ENCODE measurements at places on chromosomes 5 and 9. TPM values are rescaled to one million over a fixed set of nuclear protein-coding genes. Genes with fewer than 3 reads are reported as not detected.
A peak's percentile ranks its signal among the peaks of the same experiment; 100 is the strongest.

CDK7 gene
- 82.4 TPM for total RNA-seq

DNA sequence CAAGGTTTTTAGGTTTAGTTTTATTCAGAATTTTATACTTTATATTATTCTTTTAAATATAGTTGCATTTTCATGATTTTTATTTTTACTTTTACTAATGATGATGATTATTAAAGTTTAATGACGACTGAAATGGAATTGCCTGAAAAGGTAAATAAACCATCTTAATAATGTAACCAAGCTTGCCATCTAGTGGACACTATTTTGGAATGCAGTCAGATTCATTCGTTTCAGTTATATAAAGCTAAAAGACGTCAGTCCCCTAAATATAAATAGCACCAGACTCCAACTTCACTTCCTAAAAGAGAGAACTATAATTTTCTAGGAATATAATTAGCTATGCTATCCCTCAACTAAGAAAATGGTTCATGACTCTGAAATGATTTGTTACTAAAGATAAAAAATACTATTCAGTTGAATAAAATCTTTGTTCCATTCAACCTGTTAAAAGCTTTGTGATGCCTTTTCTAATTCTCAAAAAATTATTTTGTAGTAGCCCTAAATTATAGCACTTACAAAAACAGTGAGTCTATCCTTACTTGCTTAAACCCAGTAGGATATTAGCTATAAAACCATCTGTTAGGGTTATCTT, 19.9 kb downstream of the ABITRAM start:
- DNase-seq = peak; percentile 15

DNA sequence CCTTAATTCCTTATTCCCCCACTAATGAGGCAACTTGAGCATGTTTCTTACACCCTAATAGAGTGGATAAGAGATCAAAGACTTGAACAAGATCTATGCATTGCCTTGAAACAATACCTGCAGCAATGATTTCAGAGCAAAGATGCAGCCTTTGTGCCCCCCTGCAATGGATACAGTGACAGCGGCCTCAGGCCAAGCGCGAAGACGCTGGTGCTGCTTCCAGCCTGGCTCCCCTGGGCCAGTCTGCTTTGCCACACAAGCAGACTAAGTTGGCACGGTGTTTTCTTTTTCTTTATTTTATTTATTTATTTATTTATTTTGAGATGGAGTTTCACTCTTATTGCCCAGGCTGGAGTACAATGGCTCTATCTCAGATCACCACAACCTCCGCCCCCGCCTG, 179.8 kb upstream of the S1PR3 start:
- no peak for DNase-seq

CDH10 gene
- not detected for total RNA-seq

DNA sequence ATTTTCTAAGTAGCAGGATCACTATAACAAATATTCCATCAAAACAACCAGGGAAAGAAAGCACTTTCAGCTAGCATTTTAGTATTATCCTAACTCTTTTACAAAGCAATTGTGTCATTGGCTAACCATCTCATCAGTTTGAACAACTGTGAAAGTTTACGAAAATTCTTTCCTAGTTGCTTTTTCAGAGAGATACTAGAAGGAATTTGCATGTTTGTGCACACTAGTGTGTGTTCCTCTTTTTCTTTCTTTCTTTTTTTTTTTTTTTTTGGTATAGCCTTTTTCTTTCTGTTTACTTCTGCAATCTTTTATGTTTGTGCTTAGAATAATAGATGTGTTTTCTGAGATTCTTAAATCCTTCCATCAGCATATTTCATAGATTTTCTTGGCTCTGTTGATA, 124.7 kb upstream of the SEMA6A start:
- DNase-seq = no peak

Measured in Caco-2 (cell line).